NCI-H510A treated with DMSO at 0.1 percent for 48 hours (cell line): ENCODE measurements at places on chromosomes 1 and 21.
A peak's percentile ranks its signal among the peaks of the same experiment; 100 is the strongest.

GRCh38 chr1:6426277-6426971, 1.8 kb downstream of the ESPN start:
- DNase-seq: no peak

- DNase-seq: no peak
These were observed 37.4 kb downstream of the RUNX1 start for GRCh38 chr21:35011681-35012080.

GRCh38 chr1:32241001-32241763, 5.8 kb upstream of the FAM167B start:
- DNase-seq: peak; percentile 39

DNA sequence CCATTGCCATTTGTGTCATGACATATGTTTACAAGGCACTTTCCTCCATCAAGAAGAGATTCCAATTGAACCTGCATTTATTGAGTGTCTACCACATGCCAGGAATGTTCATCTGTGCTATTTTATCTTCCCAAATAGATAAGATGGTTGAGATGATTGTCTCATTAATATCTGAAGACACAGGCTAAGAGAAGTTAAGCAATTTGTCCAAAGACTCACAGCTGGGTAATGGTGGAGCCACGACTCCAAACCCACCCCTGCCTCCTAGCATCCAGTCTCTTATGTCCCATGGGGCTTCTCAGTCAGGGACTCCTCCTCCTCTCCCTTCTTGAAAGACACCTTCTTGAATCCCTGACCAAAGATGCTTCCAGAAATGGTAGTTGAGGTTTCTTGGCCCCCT, 68.1 kb downstream of the STUM start:
- DNase-seq: no peak

DNA sequence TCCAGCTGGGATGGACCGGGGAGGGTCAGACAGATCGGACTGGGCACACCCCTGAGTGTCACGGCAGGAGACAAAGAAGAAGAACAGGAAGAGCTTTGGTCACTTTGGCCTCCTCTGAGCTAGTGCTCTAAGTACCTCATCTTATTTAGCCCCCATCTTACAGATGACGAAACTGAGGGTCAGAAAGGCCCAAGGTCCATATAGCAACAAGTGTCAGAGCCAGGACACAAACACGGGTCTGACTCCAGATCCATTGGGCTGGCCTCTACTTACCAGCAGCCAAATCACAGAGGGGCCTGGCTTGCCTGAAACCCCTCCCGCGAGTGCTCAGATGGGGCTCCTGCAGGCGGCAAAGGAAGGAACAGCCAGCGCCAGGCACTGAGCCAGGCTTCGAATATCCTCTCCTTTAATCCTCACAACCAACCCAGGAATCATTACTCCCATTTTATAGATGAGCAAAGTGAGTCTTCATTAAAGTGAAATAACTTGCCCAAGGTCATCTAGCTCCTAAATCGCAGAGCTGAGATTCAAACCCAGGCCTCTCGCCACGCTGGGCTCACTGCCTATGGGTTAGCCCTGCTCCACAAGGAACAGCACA, 25.7 kb upstream of the SELENON start:
- DNase-seq: no peak

- DNase-seq: no peak
These were observed 5.1 kb downstream of the NAV1 start for GRCh38 chr1:201543871-201544642.

DNA sequence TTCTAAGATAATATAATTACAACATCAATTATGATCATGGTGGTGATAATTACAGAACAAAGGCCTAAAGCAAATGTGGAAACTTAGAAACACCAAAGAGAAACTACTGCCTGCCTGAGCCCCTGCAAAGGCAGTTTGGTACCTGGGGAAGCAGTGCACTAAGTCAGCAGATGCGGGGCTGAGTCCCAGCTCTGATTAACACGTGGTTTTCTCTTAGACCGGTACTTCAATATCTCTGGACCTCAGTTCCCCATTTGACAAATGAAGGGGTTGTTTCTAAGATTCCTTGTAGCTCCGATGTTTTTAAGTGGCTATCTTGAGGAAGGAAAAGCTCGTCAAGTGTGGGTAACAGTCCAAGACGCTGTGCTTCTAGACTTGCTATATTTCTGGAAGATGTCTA, 16.7 kb upstream of the PLEKHA6 start:
- DNase-seq: no peak

GRCh38 chr1:26265405-26265804, 14.5 kb upstream of the SH3BGRL3 start:
- DNase-seq: no peak

DNA sequence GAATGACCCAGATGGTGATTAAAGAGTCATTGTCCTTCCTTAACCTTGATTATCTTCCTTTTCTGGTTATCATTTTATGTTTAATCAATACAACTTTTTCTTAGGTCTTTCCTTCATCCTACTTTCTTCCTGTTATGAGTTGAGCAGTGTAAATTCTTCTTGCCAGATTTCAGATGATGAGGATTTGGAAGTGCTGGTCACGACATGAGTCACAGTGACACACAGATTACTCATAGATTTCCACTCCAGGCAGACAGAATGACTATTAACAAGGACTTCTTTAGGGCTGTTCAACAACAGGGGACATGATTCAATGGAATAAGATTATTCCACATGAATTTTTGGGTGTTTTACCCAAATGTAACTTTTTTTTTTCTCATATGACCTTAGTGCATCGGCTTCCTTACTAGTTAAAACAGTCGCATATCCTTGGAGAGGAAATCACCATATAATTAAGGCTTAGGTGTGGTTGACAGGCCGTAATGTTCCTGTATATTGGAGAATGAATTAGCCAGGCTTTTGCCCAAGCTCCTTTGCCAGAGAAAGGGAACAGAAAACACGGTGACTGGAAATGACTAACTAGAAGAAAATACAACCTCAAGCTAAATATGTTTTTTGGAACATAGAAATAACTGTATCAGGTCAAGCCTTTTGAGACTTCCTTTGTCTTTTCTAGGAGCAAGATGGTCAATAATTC, 44.2 kb downstream of the PRRX1 start:
- no peak for DNase-seq

DNA sequence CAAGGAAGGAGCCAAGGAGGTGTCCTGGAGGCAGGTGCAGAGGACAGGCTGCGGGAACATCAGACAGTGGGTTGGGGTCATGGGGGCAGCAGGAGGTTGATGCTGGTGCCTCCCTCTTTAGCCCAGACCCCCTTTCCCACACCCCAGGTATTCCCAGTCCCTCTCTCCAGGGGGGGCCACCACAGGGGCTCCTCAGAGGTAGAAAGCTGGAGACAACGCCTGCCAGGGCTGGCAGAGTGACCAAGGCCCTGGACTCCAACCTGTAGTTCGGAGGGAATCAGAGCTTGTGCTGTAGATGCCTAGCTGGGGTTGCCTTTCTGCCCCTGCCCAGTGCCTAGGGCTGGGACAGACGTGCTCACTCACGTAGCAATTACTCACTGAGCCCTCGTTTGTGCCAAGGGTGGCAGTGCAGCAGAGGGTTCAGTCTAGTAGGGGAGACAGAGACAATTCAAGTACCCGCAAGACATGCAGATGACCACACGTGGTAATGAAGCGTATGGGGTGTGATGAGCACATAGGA, 148.2 kb downstream of the PTPRU start:
- no peak for DNase-seq

DNA sequence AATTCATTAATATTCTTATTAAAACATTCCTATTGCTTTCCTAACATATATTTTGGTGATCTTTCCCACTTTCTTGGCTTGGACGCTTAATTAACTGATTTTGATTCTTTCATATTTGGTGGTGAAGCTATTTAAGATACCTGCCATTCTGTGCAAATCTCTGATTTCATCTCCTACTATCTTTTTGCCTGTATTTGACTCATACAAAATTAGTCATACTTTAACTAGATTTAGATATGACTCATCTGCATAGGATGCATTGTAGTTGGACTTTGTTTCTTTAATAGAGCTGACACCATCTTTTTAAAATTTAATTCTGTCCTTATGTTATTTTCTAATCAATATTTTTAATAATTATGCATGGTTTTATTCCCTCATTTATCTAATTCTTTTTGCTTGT, 93.8 kb upstream of the PLPPR4 start:
- DNase-seq: no peak

GRCh38 chr1:153343811-153344717, 4.6 kb downstream of the PGLYRP4 start:
- DNase-seq: no peak

DNA sequence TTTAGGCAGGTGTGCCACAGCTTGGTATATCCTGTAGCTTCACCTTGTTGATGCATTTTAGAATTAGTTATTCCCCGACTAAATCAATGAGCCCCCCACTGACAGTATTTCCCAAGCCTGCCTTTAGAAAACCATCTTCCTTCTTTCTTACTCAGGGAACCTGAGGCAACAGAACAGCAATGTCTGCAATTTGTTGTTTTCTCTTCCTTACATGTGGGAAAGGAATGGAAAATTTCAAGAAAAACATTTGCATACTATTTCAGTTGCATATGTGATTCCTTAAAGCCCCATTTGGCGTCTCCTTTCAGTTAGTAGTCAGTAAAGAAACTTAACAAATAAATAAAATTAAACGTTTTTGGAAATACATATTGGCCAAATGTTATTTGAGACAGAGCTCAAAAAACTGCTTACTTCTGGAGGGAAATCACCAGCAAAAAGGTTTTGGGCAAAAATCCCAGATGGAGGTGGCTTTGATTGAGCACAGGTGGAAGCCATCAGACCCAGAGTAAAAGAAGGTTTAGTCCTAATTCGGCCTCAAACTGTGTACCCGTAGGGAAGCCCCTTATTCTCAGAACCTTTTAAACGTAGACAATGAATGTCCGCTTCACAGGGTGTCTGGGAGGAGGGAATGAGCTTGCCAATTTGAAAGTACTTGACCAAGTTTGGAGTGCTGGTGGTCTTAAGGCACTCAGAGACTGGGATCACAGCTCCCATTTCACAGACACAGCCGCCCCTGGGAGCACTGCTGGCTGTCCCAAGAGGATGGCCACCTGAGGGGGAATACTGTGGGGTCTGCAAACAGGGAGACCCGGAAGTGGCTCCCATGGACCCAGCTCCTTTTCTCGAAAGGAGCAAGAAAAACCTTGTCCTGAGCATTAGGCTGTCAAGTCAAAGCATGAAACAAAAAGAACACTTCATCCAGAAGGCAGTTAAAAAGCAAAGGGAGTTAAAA, 9.4 kb downstream of the LHX4 start:
- no peak for DNase-seq

DNA sequence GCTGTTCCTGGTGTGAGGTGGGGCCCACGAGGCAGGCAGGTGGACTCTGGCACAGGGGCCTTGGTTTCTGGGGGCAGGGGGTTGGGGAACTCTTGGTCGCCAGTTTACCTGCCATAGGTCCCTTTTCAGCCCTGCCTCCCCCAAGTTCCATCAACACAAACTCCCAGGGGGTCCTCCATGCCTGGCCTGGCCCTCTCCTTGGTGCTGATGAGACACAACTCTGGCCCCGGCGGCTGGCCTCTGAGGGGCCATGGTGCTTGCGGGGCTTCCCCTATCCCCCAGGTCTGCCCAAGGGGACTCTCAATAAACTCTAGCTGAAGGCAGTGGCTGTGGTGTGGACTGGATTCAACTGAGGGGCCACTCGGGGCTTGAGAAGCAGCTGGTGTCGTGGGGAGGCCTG, 16.0 kb downstream of the HTR6 start:
- DNase-seq: no peak

GRCh38 chr1:205351984-205352713, 4.6 kb downstream of the KLHDC8A start:
- peak; percentile 71 for DNase-seq

DNA sequence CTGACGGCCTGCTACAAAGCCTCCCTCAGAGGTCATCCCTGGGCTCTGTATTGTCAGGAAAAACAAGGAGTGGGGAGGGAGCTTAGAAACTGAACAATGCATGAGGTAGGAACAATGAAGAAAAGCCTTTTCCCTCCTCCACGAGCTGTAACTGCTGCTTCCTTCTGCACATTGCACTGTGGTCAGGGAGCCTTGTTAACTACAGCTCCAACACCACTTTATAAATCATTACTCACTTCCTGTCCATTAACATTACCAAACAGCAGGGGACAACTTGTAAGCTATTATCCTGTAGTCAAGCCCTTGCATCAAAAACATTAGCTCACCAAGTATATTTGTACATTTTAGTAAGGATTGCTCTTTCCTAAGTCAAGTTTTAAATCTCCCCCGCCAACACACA, 336.0 kb upstream of the NR5A2 start:
- peak; percentile 79 for DNase-seq

- DNase-seq: no peak
These were observed 37.5 kb downstream of the SPAG17 start for GRCh38 chr1:118147522-118147921.

DNA sequence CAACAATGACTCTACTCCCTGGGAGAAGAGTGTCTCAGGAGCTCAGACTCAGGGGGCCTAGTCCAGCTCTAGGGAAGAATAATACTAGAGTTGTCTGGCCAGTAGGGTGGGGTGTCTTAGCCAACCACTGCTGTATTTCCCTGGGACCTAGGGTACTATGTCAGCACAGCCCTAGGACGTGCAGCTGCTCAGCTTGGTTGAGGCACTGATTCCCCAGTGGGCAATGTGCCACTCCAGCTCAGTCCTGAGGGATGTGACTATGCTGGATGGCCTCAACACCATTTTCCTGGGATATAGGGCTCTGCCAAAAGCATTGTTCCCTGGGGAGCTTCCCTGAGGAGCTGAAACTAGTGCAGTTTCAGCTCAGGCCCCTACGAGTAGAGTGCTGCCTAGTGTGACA, 47.4 kb downstream of the TNN start:
- DNase-seq: no peak

- DNase-seq: no peak
These were observed 10.2 kb upstream of the CAMK2N1 start for GRCh38 chr1:20496241-20496661.

- DNase-seq: no peak
These were observed 163.2 kb upstream of the NBPF11 start for GRCh38 chr1:148315071-148315811.

GRCh38 chr1:187433598-187433997, 604.8 kb downstream of the PLA2G4A start:
- DNase-seq: no peak

- no peak for DNase-seq
These were observed 37.8 kb upstream of the CTTNBP2NL start for GRCh38 chr1:112358061-112358770.

GRCh38 chr1:93015590-93015989, 54.3 kb upstream of the DIPK1A start:
- DNase-seq: no peak

DNA sequence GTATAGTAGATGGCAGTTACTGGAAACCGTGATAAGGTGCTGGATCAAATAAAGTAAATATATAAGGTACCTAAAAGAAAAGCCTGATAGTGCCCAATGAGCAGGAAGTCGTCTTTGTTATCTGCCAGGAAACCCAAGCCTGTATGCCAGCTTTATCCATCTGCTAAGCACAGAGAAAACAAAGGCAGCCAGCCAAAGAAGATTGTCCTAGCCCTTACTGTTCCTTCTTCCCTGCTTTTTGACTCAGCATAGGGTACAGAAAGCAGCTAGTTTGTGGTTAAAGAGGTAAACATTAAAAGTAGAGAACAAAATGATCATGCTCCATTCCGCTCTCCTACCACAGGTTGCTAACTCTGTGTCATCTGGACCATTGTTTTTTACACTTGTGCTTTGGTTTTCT, 10.1 kb downstream of the KRTAP22-2 start:
- DNase-seq: no peak

GRCh38 chr1:36116901-36117300, 8.1 kb downstream of the COL8A2 start:
- DNase-seq: no peak

- DNase-seq: no peak
These were observed 486.2 kb upstream of the VAMP3 start for GRCh38 chr1:7284839-7285435.
